NCI-H1417 treated with DMSO at 0.1 percent for 48 hours (cell line): ENCODE measurements at places on chromosomes 12 and 14.

GRCh38 chr12:19382111-19382526, 57.2 kb upstream of the AEBP2 start:
- DNase-seq: no peak

- no peak for DNase-seq
These were observed 68.9 kb downstream of the SPPL3 start for GRCh38 chr12:120835304-120835612.

DNA sequence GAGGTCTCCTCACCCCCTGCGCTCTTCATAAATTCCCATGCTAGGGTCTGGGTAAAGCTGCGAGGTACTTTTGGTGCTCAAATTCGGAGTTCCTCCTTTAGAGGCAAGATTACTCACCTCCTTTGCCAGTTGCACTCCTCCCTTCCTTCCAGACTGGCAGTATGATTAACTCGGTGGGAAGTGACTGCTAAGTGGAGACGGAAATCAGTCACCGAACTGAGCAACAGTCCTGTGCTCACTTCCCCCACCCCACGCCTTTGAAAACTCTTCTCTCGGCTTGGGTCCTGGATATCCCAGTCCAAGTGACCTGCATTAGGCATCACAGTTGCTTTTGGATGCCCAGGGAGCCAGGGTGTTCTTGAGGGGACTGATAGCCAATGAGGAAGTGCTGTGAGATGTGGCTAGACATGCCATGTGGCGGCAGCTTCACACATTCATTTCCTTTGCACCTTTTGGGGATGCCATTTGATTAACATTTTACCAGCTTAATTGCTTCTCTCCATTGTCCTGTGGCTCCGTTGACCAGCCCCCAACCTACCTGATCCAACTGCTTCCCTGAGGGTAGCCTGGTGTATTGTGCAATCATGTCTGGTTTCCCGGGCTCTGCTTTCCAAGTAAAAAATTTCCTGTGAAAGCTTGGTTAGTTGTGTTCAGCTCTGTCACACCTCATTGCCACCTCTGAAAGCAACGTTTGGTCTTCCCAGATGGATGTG, 840 bp downstream of the PNP start:
- no peak for DNase-seq

- DNase-seq: no peak
These were observed 37.1 kb downstream of the CYP46A1 start for GRCh38 chr14:99720941-99721791.

- no peak for DNase-seq
These were observed 36.3 kb downstream of the SRGAP1 start for GRCh38 chr12:63880742-63881263.

DNA sequence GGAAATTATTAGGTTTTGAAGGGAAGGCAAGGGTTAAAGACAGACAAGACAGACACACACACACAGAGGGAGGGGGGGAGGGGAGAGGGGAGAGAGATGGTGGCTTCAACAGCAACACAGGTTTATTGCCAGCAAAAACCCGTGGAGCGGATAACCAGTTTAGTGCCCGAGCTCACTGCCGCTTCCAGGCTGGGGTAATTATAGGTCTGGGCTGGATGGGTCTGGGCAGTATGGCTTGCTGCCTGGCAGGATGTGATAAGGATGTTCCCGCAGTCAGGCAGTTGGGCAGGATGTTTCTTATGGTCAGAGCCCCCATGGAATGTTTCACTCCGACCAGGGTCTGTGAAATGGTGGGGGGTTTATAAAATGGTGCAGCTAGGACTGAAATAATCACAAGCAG, 4.4 kb upstream of the TDRD9 start:
- DNase-seq: no peak

DNA sequence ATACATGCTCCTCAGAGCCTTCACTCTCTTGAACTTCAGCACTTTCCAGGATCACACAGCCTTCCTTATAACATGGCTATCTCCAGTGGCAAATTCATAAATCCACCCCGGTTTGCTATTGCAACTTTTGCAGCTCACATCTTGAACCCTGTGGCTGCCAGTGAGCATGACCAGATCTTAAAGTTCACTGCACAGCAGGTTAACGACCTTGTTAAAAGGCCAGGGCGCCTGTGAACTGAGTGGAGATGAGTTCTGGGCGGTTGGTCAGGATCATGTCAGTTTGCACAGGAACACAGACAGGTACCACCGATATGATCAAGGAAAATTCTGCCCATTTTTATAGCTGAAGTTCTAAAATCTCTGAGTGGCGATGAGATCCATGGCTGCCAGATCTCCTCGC, 24.7 kb upstream of the LTA4H start:
- no peak for DNase-seq

- DNase-seq: peak; percentile 8
These were observed 945 bp upstream of the HIP1R start for GRCh38 chr12:122834104-122834920.

- no peak for DNase-seq
These were observed 28.0 kb upstream of the PLEKHG6 start for GRCh38 chr12:6282453-6282840.
